HuH-7.5 (cell line): ENCODE measurements at places on chromosomes 1 and 21.
A peak's percentile ranks its signal among the peaks of the same experiment; 100 is the strongest.

DNA sequence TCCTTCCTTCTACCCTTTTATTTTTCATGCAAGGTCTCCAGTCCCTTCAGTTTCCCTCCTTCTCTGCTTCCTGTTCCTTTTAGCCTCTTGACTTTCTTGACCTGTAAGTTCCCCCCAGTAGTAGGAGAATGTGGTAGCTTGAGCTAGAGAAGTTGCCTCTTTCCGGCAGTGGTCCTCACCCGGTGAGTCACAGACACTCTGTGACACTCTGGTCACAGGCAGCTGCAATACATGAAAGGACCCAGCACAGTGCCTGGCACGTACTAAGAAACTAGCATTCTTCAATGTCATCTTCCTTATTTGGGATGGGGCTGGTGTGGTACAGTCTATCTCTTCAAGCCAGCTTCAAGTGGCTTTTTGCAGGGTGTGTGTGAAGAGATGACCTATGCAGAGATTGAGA is 16.0 kb downstream of the PFKFB2 start:
- no peak for DNase-seq

GRCh38 chr21:45655124-45655523 is 11.6 kb downstream of the PCBP3 start:
- no peak for DNase-seq

DNA sequence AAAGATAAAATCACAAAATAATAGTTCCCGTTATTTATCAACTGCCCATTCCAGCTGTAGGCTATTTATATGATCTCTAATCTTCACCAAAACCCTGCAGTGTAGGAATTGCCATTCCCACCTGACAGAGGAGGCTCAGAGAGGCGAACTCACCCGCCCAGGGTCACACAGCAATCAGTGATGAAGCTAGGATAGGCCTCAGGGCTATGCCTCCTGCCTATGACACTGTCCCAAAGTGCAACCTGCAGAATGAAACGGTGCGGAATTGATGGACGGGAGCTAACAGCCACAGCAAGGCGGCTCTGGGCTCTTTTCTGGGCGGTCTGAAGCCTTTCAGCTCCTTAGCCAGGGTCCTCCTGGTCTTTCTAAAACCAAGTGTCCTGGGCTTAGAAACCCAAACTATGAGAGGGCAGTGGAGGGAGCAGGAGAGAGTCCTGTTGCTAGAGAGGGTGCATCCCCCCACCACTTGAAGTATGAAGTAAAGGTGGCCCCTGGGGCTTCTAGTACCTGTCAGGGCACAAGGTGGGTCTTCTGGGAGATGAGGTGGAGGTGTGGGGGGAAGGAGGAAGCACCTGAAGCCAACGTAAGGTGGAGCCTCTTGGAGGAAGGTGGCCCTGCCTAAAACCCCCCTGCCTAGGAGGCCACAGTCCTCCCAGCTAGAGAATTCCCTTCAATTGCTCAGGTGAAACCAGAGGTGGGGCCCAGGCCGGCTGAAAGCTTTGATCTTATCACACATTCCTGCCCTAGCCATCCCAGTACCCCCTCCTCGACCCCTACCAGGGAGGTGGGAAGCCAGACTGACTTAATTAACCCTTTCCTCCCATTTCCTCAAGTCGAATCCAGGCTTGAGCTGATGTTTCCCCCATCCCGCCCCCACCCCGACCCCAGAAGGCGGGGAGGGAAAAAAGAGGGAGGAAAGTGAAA is 14.8 kb downstream of the HSPG2 start:
- no peak for DNase-seq

GRCh38 chr1:224082146-224082545 is 31.8 kb upstream of the FBXO28 start:
- DNase-seq: no peak

GRCh38 chr1:225825078-225825477 is 15.2 kb downstream of the EPHX1 start:
- peak; percentile 81 for DNase-seq

DNA sequence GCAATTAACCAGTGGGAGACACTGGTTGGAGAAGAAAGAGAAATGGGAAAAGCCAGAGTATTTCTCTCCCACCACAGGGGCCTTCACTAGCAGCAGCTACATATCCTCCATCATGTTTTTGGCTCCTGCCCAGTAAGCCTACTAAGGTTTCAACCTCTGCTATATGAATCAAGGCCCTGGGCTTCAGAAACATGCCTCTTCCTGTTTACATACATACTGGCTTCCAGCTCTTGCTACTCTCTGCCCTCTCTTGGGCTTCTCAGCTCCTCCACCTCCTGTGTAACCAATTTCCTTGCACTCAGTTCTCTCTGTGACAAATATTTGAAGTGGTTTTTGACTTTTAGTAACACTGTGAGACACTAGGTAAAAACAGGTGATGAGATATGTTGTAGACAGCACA is 80.8 kb downstream of the LRRC7 start:
- no peak for DNase-seq

- no peak for DNase-seq
Measured at GRCh38 chr1:22218618-22219250, 75.8 kb upstream of the WNT4 start.

DNA sequence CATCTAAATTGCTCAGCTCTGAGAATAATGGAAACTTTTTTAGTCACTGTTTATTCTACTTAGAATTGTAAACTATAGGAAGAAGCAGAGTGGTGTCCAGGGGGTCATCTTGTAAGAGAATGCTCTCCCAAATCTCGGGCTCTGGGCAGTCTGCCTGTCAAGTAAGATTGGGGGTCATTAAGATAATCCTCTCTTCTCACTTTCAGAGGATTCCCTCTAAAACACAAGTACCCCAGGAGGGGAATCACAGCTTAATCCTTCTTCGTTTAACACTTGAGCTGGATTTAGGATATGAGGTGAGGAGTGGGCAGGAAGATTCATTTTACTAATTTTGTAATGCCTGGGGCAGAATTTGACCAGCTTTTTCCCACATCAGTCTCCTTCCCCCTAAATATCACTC is 81.2 kb downstream of the RPS6KA1 start:
- no peak for DNase-seq

GRCh38 chr1:100290291-100290690 is 24.3 kb downstream of the RTCA start:
- DNase-seq: no peak

DNA sequence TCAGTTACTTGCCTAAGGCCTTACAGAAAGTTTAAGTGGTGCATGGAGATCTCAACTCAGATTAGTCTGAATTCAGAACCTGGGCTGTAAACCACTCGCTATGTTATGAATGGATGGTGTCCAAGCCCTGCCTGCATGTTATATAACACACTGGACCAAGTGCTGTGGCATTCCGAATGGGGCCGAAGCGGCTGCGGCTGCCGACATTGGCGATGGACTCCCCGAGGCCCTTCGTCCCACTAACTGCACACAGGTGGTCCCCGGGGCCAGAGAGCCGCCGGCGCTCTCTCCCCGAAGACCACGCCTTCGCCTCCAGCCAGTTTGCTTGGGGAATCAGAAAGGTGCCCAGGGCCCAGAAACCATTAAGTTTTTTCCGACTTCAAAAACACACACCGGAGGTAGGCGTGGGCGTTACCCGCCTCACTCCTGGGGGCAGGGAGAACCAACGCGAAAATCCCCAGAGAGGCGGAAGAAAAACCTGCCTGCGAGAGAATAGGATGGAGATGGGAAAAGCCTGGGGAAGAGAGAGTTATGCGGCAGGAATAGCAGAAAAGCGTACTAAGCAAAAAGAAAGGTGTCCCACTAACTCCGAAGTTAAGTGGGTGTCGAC is 579 bp upstream of the TENT5C start:
- DNase-seq: no peak

DNA sequence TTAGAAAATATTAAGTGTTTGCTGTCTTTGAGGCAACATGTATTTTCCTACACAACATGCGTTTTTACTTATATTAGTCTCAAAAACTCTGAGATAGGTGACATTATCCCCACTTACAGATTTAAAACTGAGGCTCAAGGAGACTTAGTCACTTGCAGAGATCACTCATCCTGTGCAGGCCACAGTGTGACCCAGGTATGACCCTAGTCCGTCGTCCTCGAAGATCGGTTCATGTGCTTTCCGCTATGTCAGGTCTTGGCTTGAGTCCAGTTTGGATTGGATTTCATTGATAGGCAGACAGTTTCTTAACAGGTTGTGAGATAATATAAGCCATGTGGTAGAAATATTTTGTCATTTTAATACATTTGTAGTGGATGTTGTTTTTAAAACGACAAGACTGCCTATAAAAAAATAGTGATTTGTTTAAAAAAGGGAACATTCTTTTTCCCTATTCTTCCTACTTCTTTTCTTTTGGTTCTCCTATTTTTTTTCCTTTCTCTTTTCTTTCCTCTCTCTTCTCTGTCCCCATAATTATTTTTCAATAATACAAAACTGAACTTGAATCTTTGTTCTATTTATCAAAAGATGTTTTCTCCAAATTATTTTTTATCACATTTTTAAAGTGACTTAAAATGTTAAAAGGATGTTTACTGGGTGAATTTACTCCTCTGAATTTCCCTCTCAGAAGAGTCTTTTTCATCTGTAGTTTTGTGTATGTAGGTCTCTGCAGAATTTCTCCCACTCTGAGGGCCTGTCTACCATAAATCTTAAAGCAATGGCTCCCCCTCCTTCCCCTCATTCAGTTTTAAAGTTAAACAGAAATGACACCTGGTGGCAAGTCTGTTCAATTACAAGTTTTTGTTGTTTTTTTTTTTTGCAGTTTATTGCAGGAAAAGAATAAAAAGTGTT is 81.8 kb downstream of the PHTF1 start:
- DNase-seq: peak; percentile 31
